Activated CD4-positive, alpha-beta T cell treated with anti-CD3 and anti-CD28 coated beads, Interleukin-2, amount 50 U/mL, for 16 hours (primary cell): ENCODE measurements at places on chromosomes 12 and 14.

- DNase-seq, result no peak
Measured at GRCh38 chr12:26810330-26810729, 22.7 kb downstream of the ITPR2 start.

- DNase-seq, result no peak
Measured at GRCh38 chr12:119505001-119505400, 88.6 kb upstream of the TMEM233 start.

- no peak for DNase-seq
Measured at GRCh38 chr12:75505706-75506312, 5.6 kb downstream of the KRR1 start.

GRCh38 chr12:65280306-65280705, 1.8 kb downstream of the MSRB3 start:
- DNase-seq, result no peak

- DNase-seq, result no peak
Measured at GRCh38 chr12:58306266-58307000, 365.1 kb downstream of the ATP23 start.

- no peak for DNase-seq
Measured at GRCh38 chr14:22837114-22837749, 847 bp downstream of the MMP14 start.

DNA sequence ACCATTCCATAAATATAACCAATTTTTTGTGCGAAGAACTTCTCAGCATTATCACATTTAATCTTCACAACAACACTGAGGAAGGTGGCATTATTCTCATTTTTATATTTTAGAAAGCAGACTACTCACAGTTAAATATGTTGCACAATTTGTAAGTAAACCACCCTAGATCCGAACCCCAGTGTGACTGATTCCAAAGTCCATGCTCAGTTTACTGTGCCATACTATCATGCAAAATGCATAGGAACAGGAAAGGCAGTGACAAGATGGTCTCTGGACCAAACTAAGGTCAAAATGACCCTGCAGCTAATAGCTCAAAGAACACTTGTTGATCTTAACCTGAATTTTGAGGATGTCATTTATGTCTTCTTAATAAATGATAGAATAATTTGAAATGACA, 185.4 kb downstream of the GXYLT1 start:
- DNase-seq, result no peak
